NCI-H187 (cell line): ENCODE measurements at places on chromosomes 2 and 18.

DNA sequence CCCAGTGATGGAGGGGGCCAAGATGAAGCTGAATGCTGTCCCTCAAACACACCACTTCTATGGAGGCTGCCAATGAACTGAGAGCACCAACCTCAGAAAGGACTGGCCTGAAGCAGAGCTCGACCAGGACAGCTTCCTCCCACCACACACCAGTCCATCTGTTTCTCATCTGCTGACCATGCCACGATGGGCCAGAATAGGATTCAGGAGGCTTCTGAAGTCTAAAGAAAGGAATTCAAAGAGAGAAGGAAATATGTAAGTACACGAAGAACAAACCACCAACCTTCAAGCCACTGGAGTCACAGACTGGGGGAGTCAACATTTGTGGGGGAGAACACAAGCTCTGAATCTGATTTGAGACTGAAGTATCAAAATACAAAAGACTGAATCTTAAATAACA, 157.6 kb upstream of the CCDC68 start:
- no peak for DNase-seq

GRCh38 chr2:215536510-215536909, 100.6 kb upstream of the FN1 start:
- no peak for DNase-seq

DNA sequence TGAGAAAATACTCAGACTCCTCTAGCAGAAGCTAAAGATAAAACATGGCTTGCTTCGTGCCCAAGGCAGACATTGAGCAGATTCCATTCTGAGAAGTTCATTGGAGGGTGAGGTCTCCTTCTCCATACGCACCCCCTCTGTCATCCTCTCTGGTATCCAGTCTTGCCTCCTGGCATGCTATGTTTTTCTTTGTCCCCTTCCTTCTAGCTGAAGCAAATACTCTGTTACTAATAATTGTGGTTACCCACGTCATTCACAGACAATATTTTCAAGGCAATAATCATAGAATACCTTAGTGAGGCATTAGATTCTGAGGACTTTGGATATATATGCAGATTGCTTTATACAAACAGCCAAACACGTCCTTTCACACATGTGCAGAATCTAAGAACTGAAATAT, 66.2 kb upstream of the KLF7 start:
- DNase-seq: no peak

GRCh38 chr2:128536925-128537620, 218.4 kb upstream of the HS6ST1 start:
- DNase-seq: no peak

DNA sequence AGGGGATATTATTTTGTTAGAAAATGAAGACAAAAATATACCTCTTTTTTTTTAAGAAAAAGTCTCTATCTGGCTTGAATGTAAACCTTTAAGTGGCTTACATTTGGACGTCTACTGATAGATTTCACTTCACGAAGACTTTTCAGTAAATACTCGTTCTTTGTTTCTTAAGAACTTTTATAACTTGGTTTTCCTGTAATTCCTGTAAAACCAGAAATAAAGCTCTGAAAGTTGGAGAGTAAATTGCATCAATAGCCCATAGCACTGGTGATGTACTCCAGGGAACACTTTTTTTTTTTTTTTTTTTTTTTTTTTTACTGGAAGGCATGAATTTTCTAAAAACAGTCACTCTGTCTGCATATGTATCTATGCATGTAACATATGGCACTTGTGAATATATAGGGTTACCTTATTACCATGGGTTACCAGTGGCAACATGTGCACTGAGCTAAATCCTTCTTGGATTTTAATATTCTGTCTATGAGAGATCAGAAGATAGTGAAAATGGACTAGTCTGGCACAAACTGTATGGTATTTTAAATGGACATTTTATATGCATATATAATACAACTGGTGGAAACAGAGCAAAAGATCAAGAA, 309.2 kb upstream of the TCF4 start:
- no peak for DNase-seq

DNA sequence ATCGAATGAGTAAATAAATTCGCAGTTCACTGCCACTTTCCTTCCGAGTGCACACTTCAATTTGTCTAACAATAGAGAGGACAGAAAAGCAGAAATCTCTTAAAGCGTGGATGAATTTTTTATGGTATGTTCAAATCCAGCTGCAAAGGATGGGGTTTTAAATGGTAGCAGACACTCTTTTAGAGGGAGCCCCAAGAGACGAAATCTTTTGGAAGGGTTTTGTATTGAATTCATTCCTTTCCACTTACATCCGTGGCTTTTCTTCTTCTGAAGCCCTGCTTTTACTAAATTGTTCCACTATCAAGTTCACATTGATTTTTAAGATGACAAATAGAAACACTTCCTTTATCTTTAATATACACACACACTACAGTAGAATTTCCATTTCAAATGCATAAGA, 680.7 kb downstream of the NR4A2 start:
- DNase-seq: no peak

- DNase-seq: no peak
These were observed 39.2 kb downstream of the DPYSL5 start for GRCh38 chr2:26887151-26887550.

- peak; percentile 47 for DNase-seq
These were observed 105.7 kb downstream of the MGAT5 start for GRCh38 chr2:134359367-134360081.

GRCh38 chr2:43438342-43438741, 157.5 kb downstream of the THADA start:
- no peak for DNase-seq

- no peak for DNase-seq
These were observed 8.9 kb downstream of the MAPRE2 start for GRCh38 chr18:35050028-35050546.

GRCh38 chr18:30481871-30482270, 560.7 kb downstream of the DSC3 start:
- no peak for DNase-seq

DNA sequence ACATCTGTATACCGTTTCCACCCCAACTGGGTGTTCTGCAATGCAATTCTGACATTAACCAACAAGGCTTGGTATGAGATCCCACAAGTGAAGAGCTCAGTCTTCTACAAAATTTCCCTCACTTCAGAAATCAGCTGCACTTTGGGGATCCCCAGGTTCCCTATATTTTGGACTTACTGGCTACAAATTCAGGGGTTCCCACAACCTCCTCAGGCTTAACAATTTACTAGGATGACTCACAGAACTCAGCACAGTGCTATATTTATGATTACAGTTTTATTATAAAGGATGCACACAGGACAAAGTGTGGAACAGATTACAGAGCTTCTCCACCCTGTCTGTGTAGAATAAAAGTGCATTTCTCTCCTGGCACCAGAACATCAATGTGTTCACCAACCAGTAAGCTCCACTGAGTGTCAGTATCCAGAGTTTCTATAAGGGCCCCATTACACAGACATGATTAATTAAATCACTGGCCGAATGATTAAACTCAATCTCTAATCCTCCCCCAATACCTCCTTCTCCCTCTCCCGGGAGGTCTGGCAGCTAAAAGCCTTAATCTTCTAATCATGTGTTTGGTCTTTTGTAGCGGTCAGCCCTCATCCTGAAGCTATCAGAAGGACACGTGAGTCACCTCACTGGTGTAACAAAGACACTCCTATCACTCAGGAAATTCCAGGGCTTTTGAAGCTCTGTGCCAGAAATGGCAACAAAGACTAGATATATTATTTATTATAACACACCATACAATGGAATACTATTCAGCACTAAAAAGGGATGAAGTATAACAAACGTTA, 84.6 kb downstream of the SLC66A3 start:
- no peak for DNase-seq

GRCh38 chr2:239186516-239187357, 214.1 kb downstream of the HDAC4 start:
- DNase-seq: no peak

GRCh38 chr18:12271376-12272235, 17.4 kb downstream of the CIDEA start:
- DNase-seq: peak; percentile 53

GRCh38 chr2:145861940-145862339, 1342.0 kb upstream of the ZEB2 start:
- no peak for DNase-seq

GRCh38 chr18:55119434-55119833, 160.2 kb upstream of the CCDC68 start:
- DNase-seq: no peak

DNA sequence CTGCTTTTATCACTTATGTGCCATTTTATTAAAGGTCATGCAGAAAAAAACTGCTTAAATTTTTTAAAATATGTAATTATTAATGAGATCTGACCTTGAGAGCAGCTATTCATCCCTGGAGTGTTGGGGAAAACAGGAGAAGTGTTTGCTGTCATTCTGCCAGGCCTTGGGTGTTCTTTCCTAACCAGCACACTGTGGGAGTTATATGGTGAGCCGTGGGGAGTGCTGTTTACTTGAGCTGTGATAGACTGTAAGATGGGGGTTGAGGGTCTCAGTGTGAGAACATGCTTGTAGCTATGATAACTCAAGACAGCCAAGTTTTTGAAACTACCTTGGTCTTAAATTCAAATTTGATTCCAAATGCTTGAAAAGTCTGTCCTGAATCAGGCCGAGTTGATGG, 101.3 kb upstream of the ARHGAP28 start:
- no peak for DNase-seq

DNA sequence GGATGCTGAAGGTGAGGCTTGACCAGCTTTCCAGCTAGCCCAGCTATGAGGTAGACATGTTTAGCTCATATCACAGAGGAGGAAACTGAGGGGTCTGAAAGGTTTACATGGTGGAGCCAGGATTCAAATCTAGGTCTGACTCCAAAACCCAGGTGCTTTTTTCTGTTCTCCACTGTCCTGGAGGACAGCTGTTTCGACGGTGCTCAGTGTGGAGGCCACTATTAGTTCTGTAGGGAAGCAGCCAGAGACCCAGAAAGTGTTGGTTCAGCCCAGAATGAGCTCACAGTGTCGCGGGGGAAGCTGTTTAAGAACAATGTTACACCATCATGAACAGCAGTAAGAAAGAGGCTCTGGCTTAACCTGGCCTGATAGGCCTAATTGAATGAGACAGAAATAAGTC, 11.1 kb downstream of the PROC start:
- DNase-seq: no peak

GRCh38 chr2:191366199-191366598, 121.0 kb downstream of the MYO1B start:
- DNase-seq: no peak

- DNase-seq: no peak
These were observed 123.7 kb downstream of the ALPK2 start for GRCh38 chr18:58505181-58505580.

GRCh38 chr2:225004597-225004996, 37.7 kb downstream of the DOCK10 start:
- no peak for DNase-seq

DNA sequence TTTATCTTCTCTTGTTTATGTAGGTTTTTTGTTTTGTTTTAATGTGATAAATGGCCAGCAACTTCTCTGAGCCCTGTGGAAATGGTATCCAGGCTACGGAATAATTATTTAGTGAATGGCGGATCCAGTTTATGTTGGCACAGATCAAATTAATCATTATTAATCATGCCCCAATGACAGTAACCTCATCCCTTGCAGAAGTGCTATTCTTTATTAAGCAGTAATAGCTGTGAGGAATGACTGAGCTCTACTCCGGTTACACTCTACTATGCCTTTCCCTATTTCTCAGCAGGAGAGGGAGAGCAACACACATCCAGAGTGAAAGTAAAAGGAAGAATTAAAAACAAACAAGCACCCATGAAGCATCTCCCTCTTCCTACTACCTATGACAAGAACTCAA, 84.8 kb downstream of the SETBP1 start:
- DNase-seq: no peak

- no peak for DNase-seq
These were observed 41.9 kb upstream of the AAK1 start for GRCh38 chr2:69685321-69686048.

- DNase-seq: no peak
These were observed 257.3 kb upstream of the CXCR4 start for GRCh38 chr2:136375017-136375901.

- no peak for DNase-seq
These were observed 3.9 kb downstream of the INPP4A start for GRCh38 chr2:98448441-98449145.

- no peak for DNase-seq
These were observed 17.0 kb upstream of the LANCL1 start for GRCh38 chr2:210493528-210493927.

GRCh38 chr2:27824401-27824800, 52.9 kb downstream of the MRPL33 start:
- DNase-seq: no peak

DNA sequence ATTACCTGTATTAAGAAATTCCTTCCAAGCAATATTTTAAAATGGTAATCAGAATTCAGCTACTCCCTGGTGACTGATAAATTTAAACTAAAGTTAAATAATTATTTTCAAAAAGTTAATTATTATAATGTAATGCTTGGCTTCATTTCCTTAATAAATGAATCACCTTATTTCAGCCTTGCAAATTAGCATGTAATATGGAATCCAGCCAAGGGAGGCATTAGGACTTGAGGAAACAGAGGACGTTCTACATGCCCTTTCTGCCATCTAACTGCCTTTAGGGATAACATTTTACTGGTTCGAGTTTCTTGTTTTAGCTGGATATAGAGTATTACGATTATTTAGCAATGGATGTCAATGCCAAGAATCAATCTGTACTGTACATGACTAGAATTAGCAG, 636.3 kb downstream of the TSN start:
- DNase-seq: no peak

GRCh38 chr2:223725494-223725893, 111.9 kb downstream of the AP1S3 start:
- no peak for DNase-seq

GRCh38 chr2:179096090-179096489, 46.2 kb upstream of the CCDC141 start:
- DNase-seq: no peak

GRCh38 chr2:23625726-23626125, 240.7 kb downstream of the KLHL29 start:
- no peak for DNase-seq

- no peak for DNase-seq
These were observed 75.3 kb upstream of the MGAT4A start for GRCh38 chr2:98806236-98806697.

- no peak for DNase-seq
These were observed 87.7 kb downstream of the LYPD6 start for GRCh38 chr2:149418065-149418464.
